Activated naive CD8-positive, alpha-beta T cell treated with anti-CD3 and anti-CD28 coated beads for 36 hours (primary cell): ENCODE measurements at places on chromosomes 4 and X.

DNA sequence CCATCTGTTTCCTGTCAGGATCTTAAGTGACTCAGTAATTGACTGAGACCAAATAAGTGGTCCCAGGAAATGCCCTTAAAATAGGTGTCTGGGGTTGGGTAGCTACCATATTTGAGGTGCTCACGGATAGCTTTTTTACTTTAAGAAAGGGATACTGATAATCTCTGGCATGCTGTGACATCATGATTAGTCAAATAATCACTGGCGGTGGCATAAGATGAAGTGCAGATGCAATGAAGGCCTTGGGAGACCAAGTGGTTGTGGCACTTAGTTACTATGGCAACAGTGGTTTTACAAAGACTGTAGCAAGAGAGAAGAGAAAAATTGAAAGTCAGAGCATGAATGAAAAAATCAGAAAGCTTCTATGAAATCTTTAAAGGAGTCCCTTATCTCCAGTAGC is 114.5 kb upstream of the SLIT2 start:
- no peak for DNase-seq

DNA sequence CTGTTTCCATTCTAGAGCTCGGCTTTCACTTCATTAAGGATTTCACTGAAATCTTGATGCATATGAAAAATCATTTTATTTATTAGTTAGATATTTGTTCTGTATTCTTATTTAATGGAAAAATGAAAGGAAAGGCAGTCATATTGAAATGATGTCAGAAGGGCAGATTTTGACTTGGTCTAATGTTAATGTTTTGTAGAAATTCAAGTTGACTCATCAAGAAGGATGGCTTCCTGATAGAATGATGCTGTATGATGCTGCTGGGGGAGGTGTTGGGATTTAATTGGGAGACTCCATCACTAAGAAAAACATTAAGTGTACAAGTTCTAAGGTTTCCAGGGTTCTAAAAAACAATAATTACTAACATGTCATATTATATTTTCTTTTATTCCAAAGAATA is 204.8 kb downstream of the PDGFC start:
- no peak for DNase-seq

DNA sequence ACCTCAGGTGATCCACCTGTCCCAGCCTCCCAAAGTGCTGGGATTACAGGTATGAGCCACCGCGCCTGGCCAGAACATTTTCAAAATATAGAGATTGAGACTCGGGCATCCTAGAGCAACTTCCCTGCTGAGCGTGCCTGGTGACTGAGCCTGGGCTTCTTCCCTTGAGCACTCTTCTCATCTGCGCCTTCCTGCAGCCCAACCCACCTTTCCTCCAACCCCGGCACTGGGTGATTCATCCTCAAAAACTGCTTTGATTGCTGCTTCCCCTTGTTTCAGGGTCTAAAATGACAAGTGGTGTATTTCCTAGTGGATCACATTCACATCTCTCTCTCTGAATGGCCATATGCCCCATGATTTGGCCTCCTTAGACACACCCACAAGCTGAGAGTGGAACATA is 37.8 kb downstream of the PHKA2 start:
- no peak for DNase-seq

DNA sequence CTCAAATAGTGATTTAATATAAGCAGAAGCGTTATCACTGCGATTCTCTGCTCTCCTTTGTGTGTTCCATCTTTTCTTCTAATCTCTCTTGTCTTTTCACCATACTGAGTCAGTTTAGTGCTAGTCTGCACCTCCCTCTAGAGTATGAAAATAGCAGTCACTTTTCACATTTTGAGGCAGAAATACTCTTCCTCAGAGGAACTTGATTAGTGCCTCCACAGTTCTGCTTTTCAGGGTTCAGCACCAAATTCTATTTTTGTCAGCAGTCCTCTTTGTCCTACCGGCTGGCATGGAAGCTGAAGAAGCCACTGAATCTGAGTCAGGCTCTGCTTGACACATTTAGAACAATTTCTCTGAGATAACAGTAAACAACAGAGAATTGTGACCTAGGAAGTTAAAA is 49.7 kb upstream of the ANKRD17 start:
- no peak for DNase-seq

- no peak for DNase-seq
These were observed 56.0 kb downstream of the MED28 start for GRCh38 chr4:17670423-17670822.

DNA sequence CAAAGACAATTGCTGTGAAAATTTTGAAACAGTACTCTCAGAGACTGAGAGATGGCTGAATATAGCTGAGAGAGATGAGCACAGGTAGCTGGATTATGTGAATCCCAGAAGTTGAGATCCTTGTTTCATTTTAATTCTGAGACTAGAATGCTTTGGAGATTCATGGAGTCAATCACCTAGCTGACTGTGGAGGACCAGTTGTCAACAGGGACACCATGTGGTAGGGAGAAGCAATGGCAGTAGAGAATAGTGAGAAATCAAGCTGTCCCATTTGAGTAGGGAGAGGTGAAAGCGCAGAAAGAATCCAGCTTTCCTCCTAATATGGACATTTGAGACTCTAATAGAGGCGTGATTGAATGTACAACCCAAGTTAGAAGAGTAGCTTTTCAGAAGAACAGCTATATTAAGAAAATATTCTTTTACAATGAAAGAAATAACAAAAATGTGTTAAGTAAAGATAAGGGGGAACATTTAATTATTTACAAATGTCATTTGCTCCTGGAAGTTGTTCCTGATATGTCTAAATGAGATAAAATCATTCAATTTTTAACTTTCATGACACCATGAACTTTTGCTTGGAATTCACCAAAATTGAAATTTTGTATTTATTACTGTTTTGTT is 30.3 kb upstream of the GLRB start:
- no peak for DNase-seq

GRCh38 chrX:105017641-105018040 is 202.9 kb downstream of the TEX13A start:
- no peak for DNase-seq

DNA sequence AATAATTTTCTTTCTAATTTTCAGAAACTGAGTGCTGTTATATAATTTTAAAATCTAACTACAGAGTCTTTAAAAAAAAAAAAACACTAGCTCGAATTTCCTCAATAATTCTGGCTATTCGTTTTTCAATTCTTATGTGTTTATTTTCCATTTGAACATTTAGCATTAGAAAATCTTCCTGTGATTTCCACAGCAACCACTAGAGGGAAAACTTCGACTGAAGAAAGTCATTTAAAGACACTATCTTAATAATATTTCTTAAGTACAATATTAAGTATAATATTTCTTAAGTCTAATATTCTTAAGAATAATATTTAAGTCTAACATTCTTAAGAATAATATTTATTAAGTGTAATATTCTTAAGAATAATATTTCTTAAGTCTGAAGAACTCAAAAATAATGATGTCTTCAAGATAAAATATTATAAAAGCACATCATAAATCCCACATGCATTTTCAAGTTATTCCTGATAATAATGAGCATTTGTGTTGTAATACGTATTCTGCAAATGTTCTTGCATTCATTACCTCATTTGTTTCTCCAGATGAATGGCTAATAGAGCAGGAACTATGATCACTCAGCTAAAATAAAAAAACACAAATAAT is 118.4 kb upstream of the WDR17 start:
- DNase-seq, result no peak

DNA sequence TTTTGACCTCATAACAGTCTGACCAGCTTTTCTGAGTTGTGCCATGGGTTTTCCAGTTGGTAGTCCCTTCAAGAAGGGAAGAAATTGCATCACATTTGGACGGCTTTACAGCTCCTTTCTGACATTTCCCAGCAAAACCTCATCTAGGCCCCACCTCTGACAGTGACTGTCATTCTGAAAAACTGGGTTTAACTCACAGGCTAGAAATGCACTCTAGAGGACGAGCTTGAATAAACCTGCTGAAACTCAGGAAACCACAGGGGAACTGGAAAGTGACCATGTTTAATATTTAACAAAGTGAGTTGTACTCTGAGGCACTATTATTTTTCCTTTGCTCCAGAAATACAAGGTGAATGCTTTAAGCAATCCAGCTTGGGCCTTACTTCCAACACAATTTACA is 434.3 kb upstream of the RASGEF1B start:
- DNase-seq, result no peak

DNA sequence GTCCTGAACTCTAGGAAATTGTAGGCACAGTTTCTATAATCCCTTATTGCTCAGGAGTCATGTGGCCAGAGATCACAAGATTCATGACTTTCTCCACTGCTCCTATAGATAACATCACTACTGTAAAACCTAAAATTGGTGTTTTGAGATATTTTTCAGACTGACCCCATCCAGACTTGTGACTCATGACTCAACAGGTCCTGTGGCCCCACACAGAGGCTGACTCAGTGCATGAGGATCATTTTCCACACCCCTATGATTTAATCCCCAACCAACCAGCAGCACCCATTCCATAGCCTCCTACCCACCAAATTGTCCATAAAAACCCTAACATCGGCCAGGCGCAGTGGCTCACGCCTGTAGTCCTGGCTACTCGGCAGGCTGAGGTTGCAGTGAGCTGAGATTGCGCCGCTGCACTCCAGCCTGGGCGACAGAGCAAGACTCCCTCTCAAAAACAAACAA is 13.2 kb upstream of the XIAP start:
- DNase-seq, result no peak

GRCh38 chr4:27568236-27568951 is 707.8 kb downstream of the STIM2 start:
- DNase-seq, result no peak
